Psoas muscle (tissue), 8 donors: ENCODE measurements at places on chromosomes 1 and 21.

DNA sequence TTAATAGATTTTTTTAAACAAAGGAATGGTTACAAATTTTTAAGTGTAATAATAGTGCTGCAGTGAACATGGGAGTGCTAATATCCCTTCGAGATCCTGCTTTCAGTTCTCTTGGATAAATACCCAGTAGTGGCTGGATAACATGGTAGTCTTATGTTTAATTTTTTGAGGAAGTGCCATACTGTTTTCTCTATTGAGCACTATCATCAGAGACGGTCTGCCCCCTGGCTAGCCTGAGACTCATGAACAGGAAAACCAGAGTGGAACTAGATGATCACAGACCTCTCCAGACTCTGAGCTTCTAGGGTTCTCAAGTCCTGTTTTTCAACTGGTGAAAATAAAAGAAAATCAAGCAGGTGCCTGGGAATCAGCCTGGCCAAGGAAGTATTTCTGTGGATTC, 97.3 kb upstream of the MARK1 start:
- no peak for DNase-seq

GRCh38 chr1:214552174-214552608, 789 bp upstream of the PTPN14 start:
- peak; percentile 52 for DNase-seq

DNA sequence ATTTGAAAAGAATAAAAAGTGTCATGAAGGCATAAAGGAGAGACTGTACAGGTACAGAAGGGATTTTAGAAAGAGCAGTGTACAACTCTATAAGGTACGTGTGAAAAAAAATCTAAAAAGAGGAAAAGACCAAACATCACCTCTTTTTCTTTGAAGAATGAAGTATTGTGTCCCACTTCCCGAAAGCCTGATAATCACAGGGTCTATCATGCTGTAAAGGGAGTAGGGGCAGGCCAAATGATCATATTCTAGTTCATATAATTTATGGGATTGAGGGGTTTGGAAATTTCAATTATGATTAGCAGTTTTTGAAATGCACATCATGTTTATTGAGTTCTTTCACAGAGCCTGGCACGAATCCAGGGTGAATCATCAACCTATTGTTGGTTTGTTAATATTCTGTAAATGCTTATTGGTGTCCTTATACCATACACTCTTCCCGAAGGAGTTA, 910 bp upstream of the RERE start:
- no peak for DNase-seq

DNA sequence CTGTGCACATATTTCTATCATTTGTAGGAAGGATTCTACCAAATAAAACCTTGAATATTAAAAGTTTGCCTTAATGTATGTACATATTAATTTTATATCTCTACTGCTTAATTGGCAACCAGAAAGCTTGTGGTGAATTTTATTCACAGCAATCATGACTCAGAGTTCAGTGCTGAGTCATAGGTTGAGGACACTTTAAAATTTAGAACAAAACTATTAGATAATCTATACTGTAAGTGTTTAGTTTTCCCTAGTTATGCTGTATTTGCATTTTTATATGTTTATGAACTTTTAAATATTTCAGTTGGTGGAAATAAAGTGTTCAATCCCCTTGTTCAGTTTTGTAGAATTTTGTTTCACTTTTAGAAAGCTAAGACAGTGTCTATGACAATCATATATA, 841.5 kb downstream of the KCNT2 start:
- no peak for DNase-seq

GRCh38 chr1:162541619-162542141, 19.8 kb upstream of the UAP1 start:
- peak; percentile 52 for DNase-seq

DNA sequence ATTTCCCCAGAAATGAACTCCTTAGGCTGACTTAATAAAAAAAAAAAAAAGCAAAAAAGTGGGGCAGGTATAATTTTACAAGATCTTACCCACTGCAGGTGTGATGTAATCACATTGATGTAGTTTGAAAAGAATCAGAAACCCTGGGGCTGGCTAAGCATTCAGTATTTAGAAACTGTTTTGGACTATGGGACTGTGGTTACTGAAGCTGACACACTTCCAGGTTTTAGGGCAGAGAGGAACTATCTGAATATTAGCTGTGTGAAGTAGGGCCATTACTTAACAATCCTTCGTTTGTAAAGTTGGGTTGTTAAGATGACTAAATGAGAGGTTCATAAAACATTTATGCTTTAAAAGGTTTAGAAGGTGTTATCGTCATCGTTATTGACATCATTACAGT, 165.3 kb downstream of the FASLG start:
- DNase-seq: no peak

GRCh38 chr1:47830641-47831333, 166.4 kb downstream of the TRABD2B start:
- DNase-seq: peak; percentile 18

DNA sequence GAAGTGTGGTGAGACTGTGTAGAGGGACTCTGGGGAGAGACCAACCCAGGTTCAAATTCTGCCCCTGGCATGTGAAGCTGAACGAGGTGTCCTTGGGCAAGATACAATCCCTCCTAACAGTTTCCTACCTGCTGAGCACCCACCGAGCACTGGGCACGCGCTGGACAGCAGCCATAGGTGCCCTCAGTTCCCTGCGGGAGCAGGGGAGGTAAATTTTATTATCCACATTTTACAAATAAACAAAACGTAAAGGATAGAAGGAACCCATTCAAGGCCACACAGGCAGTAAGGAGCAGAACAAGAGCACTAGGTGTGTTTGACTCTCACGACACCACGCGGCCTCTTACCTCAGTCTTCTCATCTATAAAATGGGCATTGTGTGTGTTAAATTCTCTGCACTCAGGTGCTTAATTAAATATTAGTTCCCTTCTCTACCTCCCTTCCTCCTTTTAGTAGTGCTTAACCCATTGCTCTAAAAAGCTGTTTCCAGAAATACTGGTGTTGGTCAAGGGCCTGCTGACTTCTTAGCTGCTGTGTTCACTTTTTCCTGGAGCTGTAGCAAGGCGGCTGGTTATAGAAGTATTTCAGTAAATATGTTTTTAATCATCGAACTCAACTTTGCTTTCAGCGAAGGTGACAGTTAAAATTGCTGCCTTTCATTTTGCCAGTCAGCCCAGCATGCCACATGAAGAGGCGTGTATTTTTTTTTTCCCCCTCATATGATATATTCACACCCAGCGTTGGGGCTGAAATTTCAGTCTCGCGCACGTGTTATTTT, 41.6 kb downstream of the PGBD5 start:
- no peak for DNase-seq

GRCh38 chr1:201259476-201260235, 23.6 kb upstream of the PKP1 start:
- DNase-seq: no peak

- DNase-seq: no peak
Observed at GRCh38 chr1:106677181-106677580, 379.3 kb upstream of the PRMT6 start.

DNA sequence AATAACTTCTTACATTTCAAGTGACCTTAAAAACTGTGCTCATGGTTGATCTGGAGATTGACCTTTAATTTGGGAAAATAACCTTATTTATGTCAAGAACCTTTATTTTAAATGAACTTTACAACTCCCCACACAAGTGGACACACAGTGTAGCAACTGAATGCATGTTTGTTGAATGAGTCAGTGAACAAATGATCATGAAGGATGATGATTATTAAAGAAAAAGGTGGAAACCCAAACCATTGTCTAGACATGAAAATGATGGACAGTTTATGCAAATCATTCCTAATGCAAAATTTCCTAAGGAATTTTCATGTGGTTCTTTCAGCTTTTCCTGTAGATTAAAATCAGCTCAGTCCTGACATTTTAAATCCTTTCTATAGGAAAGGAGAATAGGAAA, 439.8 kb upstream of the RUNX1 start:
- DNase-seq: no peak

GRCh38 chr1:109133002-109133706, 19.2 kb downstream of the ELAPOR1 start:
- DNase-seq: no peak

DNA sequence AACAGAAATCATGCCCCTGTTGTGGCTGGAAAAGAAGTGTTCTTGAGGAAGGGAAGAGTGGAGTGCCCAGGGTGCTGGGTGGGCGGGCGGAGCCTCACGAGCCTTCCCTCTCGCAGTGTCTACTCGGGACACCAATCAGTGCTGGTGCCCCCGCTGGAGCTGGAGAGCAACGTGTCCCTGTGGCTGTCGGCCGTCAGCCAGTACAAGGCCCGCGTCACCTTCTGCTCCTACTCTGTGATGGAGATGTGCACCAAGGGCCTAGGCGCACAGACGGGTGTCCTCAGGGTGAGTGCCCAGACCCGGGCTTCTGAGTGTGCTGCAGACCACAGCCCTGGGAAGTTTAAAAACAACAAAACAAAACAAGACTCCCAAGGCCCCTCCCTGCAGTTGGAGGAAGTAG, 47.4 kb downstream of the S100B start:
- no peak for DNase-seq

DNA sequence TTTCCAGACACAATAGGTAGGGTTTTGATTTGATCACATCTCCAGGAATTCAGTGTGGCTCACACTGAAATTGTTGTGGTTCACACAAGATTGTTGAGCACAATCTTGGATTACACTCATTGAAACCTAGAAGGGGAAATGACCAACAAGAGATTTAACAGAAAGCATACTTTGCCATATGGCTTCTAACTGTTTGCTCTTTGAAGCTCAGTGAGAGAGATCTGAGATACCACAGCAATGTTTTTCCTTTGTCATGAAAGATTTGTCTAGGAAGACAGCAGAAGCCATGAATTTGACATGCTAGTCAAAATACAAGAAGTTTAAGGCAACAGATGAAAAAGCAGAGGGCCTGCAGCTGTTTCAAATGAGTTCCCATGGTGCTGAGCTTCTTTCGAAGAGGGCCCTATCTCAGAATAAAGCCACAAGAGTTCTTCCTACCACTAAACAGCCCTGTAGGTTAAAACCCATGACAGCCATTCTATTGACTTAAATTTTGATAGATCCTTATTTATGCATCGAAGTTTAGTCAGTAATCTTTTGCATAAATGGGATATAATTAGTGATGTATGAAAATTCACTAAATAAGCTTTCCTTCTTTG, 650.4 kb downstream of the LTN1 start:
- DNase-seq: no peak
